ENCODE measurements at places on chromosomes 6 and 20.

- no peaks in the 10 kb centered on the region for H3K36me3 ChIP-seq
- peaks cover 3% of the 10 kb centered on the region for H3K4me1 ChIP-seq
- no peak overlapping the region for H3K27ac ChIP-seq
- no peak for DNase-seq
Observed at GRCh38 chr20:23255106-23255505, 95.5 kb upstream of the NXT1 start.

- peak overlapping the region; percentile 97 for H3K27ac ChIP-seq
- H3K27me3 ChIP-seq = no peaks in the 10 kb centered on the region
- H3K4me1 ChIP-seq = peaks cover 69% of the 10 kb centered on the region
- no peak for DNase-seq
- H3K36me3 ChIP-seq = peaks cover 10% of the 10 kb centered on the region
- H3K4me3 ChIP-seq = peak overlapping the region; percentile 83
Observed at GRCh38 chr6:37514321-37514771, 14.7 kb upstream of the CCDC167 start.

DNA sequence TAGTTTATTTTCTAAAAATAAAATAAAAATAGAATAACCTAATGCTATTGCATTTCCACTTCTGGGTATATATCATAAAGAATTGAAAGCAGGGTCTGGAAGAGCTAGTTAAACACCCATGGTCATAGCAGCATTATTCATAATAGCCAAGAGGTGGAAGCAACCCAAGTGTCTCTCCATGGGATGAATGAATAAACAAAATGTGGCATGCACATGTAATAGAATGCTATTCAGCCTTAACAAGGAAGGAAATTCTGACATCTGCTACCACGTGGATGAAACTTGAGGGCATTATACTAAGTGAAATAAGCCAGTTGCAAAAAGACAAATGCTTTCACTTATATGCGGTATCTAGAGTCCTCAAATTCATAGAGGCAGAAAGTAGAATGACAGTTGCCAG lies 130.8 kb downstream of the TIAM2 start:
- peaks cover 2% of the 10 kb centered on the region for H3K36me3 ChIP-seq
- H3K4me3 ChIP-seq = no peak overlapping the region
- no peak for DNase-seq
- H3K27me3 ChIP-seq = no peaks in the 10 kb centered on the region

GRCh38 chr6:106133040-106133439 lies 46.9 kb downstream of the PRDM1 start:
- H3K27me3 ChIP-seq = no peaks in the 10 kb centered on the region
- DNase-seq = no peak
- no peaks in the 10 kb centered on the region for H3K36me3 ChIP-seq
- no peak overlapping the region for H3K4me3 ChIP-seq
- H3K4me1 ChIP-seq = peaks cover 9% of the 10 kb centered on the region

DNA sequence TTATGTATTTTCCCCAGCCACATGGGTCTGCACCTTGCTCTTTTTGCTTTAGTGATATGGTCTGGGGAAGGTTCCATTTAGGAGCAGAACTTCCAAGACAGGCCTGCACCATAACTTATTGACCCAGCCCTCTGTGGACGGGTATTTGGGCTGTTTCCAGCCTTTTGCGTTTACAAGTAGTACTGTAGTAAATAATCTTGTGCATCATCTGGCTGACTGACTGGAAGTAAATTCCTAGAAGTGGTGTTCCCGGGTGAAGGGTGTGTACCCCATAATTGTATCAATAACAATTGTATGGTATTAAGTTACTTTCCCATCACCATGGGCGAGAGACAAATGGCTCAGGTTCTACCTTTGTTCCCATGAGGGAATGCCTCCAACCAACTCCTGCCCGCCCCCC lies 31.6 kb downstream of the SPDEF start:
- no peak overlapping the region for H3K27ac ChIP-seq
- peaks cover 8% of the 10 kb centered on the region for H3K4me1 ChIP-seq
- peaks cover 2% of the 10 kb centered on the region for H3K27me3 ChIP-seq

- no peak overlapping the region for H3K27ac ChIP-seq
- no peaks in the 10 kb centered on the region for H3K4me1 ChIP-seq
- H3K36me3 ChIP-seq = no peaks in the 10 kb centered on the region
- no peaks in the 10 kb centered on the region for H3K27me3 ChIP-seq
- no peak overlapping the region for H3K4me3 ChIP-seq
- no peak for DNase-seq
Observed at GRCh38 chr6:131997429-131998153, 46.4 kb upstream of the CCN2 start.

Data from activated CD4-positive, alpha-beta T cell treated with anti-CD3 and anti-CD28 coated beads, Interleukin-2, amount 10 ng/mL, durations not matched to agents 7 days and 5 days (primary cell).